ENCODE measurements at places on chromosomes 2 and 18.

DNA sequence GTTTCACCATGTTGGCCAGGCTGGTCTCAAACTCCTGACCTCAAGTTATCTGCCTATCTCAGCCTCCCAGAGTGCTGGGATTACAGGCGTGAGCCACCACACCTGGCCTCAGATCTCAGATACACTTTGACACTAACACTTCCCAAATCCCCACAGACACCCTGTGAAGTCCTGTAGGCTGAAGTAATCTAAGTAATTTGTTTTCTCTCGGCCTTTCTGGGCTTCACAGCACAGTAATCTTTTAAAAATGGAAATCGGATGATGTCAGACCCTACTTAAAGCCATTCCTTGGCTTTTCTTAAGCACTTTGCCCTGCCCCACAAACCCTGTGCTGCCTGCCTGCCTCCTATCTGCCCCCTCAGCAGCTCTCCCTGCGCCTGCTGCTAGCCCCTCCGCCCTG lies 16.2 kb downstream of the ATIC start:
- DNase-seq = no peak

GRCh38 chr2:195319112-195319460 lies 337.9 kb upstream of the SLC39A10 start:
- peak; percentile 58 for DNase-seq

DNA sequence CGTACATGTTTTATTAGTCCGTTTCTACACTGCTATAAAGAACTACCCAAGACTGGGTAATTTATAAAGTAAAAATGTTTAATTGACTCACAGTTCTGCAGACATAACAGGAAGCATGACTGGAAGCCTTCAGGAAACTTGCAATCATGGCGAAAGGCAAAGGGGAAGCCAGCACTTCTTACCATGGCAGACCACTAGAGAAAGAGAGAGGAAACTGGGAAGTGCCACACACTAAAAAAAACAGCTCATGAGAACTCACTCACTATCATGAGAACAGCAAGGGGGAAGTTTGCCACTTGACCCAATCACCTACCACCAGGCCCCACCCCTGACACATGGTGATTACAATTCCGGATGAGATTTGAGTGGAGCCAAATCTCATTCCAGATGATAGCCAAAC lies 466.2 kb downstream of the IRS1 start:
- DNase-seq = no peak

DNA sequence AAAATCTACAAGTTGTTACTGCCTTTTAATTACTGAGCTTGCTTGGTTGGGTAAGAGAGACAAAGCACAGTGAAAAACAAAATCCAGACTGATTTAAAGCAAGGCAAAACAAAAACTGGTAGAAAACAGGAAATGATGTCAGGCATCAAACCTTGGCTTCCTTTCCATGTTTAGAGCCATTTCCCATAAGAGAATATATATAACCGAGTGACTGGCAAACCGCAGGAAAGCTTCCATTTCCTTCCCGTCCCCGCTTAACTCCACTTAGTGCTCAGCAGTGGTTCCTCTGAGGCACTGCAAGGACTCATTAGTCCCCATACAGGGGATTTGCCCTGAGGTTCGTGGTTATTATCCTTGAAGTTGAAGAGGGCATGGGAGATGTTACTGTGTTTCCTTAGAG lies 446.3 kb downstream of the LPIN1 start:
- no peak for DNase-seq

GRCh38 chr2:54635554-54636152 lies 87.8 kb upstream of the EML6 start:
- DNase-seq = no peak

DNA sequence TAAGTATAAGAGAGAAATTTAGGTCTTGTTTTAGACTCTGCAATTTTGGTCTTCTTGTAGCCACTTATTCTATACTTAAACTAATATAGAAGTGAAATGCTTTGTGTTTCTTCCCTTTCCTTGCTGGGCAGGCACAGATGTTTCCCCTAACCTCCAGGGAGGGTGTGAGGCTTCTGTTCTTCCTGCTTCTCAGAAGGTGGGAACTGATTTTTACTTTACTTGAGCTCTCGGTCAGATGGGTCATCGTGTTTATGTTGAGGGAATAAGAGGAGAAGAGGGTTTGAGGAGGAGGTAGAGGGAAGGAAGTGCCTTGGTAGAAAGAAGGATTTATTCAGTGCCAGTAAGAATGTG lies 92.5 kb upstream of the CXCR4 start:
- no peak for DNase-seq

DNA sequence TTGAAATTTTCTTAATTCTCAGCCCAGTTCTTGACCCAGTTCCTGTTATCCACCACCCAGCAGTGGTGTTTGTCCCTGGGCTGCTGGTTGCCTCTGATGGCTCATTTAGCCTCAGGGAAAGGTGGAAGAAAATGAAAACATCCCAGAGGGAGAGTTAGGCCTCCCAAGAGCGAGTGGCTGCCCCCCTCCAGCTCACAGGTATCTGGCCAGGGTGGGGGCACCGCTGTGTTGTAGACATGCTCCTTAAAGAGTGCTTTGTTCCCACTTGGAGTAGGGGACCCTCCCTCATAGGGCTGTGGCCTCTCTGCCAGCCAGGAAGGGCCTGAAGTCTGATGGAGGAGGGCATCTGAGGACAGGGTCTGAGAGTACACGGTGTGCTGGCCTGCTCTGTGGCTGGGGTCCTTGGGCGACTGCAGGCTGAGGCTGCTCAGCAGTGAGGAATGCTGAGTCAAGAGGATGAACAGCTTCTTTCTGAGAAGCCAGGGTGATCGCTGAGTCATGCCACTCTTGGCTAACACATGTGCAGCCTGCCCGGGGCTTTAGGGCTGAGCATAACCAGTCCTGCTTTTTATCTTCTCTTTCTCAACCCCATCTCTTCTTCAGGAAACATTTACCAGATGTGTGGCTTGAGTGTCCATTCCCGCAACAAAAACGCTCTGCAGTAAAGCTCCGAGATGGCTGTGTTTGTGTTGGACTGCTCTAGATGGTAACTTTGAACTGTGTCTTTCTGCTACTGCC lies 72.3 kb downstream of the IL1R2 start:
- peak; percentile 88 for DNase-seq

DNA sequence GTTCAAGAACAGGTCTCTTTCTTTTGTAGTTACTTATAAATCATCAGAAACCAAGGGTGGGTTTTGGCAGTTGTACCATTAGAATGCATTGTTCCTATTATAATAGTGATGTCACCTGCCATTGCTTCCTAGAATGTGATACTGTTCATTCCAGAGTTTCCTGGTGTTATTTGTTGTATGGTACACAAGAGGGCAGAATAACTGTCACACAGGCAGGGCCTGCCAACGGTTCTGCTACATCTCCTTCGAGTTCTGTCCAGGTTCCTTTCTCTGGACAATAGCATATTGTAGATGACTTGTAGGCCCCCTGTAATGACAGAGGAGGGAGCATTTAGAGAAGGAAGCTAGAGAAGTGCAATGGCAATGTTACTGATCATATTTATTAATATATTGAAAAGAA lies 98.3 kb downstream of the KLHL14 start:
- DNase-seq = no peak

DNA sequence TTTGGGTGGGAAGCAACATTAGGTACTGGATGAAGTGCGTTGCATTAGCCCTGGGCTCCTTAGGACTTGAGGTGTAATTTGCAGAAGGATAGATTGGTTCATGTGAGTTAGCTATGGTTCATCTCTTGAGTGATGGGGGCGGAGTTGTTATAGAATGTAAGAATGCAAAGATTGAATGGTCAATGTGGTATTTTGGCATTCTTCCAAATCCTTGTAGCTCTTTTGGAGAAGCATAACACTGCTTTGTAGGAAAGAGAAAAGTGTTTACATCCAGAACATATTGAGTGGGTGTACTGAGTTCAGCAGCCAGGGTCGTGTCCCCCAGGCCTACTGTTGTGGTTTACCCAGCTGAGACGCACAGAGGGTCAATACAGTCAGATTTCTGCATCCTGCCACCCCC lies 173.5 kb downstream of the FMNL2 start:
- DNase-seq = no peak

DNA sequence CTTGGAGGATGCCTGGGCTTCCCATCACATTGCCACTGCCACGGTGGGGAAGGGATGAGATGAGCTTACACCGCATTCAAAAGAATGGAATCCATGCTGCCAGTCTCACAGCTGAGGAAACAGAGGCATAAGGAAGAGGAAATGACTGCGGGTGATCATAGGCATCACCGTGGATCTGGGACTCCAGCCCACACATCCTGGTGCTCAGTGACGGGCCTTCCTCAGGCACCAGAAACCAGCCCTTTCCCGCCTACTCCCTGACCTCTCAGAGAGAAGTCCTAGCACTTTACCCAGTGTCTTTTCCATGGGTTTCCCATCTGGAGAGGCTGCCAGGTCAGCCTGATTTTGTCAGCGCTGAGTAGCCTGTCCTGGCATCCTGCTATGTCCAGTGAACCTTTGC lies 5.3 kb upstream of the PLB1 start:
- DNase-seq = no peak

- DNase-seq = no peak
These were observed 819.2 kb downstream of the SATB2 start for GRCh38 chr2:198638577-198638976.

DNA sequence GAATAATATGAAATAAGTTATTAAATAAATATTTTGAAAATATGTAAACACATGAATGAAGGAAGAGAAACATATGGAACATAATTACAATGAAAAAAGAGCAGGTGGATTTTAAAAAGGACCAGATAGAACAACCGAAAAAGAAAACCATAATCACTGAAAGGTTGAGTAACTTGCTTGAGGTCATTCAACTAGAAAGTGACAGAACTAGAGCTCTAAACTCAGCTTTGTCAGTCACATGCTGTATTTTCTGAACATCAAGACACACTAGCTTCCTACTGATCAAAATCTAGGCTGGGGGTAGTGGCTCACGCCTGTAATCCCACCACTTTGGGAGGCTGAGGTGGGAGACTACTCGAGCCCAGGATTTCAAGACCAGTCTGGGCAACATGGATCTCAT lies 30.0 kb upstream of the ITGAV start:
- no peak for DNase-seq

DNA sequence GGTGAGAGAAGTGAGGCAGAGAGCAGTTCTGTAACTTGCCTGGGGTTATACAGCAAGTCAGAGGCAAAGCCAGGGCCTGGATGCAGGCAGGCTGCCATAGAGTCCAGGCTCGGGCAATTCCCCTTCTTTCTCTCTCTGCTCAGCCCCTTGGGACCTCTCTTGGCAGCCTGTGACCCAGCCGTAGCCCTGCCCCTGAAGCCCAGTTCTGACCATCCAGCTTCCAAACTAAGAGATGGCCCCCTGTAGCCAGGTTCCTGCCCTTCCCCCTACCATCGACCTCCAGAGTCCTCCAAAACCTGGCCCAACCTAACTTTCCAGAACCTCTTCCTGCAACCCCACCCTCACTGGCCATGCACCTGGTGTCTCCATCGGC lies 201.2 kb downstream of the CTIF start:
- no peak for DNase-seq

DNA sequence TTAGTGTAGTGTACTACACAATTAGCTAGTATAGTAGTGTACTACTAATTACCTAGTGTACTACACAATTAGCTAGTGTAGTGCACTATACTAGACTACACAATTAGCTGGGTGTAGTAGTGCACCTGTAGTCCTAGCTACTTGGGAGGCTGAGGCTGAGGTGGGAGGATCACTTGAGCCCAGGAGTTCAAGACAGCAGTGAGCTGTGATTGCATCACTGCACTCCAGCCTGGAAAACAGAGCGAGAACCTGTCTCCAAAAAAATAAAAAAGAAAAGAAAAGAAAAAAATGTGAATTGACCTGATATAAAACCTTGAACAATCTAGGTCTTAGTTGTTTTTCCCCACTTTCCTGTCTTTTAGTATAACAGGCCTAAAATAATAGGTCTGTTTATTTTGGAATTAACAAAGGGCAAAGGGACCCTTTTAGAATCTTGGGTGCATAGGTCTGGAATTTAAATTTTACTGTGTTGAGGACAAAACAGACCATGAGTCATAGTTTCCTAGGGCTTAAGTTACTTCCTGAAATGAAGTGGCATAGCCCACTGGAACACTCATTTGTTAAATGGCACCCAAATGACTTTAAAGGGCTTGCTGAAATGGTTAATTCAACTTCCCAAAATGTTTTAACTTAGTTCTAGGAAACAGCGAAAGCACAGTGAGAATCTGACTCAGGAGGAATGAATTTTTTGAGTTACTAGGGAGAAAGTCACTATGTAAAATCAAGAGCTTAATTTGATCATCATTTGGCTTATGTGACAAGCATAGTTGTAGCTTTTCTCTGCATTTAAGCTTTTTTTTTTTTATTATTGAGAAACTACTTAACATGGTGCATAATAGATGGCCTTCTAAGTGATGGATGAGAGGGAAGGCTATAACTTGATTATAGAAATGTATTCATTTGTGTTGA lies 50.7 kb upstream of the ARL5A start:
- DNase-seq = no peak

All from RWPE1 (cell line).